ENCODE measurements at places on chromosomes 6 and 20.

DNA sequence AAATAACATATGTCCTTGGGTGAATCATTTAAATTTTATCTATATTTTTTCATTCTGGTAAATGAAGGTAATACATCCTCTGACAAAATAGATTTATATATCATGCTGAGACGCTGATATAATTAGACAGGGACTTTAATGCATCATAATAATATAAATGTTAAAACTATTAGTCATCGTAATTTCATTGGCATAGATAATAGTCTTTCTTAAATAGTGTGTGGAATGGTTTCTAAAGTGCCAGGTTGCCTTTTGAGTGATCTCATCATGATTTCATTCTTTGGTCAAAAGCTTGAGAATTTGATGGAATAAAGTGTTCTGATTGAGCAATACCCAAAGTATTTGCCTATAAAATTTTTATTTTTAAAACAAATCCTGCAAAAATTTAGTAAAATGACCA lies 43.2 kb upstream of the BMP5 start:
- DNase-seq: no peak

- no peak for DNase-seq
Observed at GRCh38 chr6:44730771-44731391, 343.4 kb downstream of the CDC5L start.

DNA sequence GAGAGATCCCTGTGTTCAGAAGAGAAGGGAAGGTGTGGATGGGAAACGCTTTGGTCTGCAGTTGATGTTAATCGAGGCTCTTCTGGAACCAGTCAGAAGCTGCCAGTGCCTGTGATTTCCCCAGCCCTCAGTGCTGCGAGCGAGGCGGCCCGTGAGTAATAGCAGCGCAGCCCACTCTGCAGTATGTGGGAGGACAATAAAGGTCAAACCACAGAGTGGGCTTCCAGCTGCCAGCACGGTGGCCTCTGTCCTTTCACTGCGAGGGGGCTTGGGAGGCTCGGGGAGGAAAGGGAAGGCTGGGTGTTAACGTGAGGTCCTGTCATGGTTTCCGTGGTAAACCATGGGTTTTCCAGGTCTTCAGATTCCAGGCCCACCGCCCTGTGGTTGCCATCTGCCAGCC lies 32.3 kb upstream of the TAGAP start:
- DNase-seq: no peak

GRCh38 chr6:1028723-1029122 lies 283.2 kb upstream of the FOXQ1 start:
- DNase-seq: no peak

- DNase-seq: no peak
Observed at GRCh38 chr20:33693741-33694638, 7.8 kb upstream of the E2F1 start.

DNA sequence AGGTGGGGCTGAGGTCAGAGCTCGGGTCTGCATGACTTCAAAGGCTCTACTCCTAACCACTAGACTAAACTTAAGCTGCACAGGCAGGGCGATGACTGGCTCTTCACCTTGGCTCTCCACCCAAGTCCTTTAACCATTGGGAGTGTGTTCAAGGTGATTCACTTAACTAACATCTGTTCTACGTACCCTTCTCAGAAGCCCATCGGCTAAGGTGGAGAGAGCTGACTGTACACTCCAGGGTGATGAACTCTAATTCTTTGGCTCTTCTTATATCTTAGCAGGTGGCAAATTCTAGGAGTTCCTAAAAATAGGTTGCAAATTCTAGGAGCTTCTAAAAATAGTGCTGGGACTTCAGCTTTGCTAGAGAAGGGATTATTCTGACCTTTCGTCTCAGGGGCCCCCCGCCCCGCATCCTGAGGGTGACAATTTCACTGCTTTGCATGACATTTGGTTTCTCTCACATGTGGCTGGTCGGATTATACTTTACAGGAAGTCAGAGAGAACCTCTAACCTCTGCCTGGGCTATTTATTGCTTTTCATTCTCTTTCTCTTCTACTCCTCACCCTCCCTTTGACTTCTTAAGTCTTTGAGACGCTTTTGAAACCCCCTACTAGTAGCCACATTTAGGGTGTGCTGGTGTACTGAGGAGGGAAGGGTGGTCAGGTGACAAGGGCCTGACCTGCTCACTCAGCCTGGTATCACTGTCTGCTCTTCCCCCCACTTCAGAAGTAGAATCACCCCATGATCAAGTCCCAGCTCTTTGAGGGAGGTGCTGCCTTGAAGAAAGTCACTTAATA lies 55.5 kb downstream of the PRDM1 start:
- DNase-seq: no peak

DNA sequence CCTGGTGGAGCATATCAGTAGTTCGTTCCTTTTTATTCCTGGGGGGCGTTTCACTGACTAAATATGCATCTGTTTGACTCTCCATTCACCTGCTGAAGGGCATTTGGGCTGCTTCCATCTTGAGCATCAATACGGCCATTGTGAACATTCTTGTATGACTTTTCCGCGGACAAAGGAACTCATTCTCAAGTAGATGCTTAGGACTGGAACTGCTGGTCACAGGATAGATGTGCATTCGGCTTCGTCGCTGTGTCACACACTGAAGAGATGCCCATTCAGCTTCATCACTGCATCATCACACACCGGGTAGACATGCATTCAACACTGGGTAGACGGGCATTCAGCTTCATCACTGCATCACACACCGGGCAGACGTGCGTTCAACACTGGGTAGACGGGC lies 95.3 kb downstream of the TAF4 start:
- no peak for DNase-seq

DNA sequence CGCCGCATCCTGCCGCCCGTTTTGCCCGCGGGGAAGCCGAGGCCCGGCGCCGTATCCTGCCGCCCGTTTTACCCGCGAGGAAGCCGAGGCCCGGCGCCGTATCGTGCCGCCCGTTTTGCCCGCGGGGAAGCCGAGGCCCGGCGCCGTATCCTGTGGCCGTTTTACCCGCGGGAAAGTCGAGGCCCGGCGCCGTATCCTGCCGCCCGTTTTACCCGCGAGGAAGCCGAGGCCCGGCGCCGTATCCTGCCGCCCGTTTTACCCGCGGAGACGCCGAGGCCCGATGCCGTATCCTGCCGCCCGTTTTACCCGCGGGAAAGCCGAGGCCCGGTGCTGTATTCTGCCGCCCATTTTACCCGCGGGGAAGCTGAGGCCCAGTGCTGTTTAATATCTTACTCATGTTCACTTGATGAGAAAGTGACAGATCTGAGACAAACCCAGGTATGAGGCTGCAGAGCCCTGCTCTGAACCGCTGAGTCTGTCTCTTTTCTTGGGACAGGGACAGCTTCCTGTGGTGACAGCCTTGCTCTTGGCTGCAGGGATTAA lies 129.4 kb downstream of the CDH26 start:
- no peak for DNase-seq

DNA sequence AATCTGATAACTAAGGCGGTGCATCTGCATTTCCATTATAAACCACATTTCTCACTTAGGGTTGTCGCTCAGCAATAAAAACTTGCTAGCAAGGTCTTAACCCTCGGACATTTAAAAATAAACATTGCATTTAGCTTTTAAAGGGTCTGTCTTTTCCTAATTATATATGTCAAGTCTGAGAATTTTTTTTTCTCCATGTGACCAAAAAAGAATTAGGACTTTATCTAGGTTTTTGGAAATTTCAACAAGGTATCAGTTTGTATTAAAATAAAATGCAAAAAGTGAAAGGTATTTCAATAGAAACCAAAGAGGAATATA lies 198.1 kb downstream of the FOXA2 start:
- no peak for DNase-seq

DNA sequence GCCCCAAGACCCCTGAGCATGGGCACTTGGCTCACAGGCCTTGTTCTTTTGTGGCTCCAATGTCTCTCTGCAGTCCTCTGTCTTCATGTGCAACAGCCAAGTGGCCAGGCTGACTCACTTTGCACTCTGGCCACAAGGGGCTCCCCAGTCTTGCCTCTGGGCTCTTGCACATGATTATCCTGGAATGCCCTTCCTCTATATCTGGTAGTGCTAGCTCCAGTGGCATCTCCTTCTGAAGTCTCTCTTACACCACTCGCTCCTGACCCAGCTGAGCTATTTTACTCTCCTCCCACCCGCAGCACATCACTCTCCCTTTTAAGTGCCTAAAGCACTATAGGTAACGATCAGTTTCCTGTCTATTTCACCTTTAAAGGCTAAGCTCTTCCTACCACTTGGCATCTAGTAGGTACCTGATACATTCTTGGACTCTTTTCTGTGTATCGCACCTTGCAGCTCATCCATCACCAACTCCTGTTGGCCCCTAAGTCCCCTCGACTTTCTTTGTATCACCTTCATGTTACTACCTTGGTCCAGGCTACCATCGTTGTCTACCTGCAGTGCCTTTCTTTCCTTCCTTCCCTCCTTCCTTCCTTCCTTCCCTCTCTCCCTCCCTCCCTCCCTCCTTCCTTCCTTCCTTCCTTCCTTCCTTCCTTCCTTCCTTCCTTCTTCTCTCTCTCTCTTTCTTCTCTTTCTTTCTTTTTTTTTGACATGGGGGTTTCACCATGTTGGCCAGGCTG lies 211.9 kb upstream of the RNF24 start:
- no peak for DNase-seq

DNA sequence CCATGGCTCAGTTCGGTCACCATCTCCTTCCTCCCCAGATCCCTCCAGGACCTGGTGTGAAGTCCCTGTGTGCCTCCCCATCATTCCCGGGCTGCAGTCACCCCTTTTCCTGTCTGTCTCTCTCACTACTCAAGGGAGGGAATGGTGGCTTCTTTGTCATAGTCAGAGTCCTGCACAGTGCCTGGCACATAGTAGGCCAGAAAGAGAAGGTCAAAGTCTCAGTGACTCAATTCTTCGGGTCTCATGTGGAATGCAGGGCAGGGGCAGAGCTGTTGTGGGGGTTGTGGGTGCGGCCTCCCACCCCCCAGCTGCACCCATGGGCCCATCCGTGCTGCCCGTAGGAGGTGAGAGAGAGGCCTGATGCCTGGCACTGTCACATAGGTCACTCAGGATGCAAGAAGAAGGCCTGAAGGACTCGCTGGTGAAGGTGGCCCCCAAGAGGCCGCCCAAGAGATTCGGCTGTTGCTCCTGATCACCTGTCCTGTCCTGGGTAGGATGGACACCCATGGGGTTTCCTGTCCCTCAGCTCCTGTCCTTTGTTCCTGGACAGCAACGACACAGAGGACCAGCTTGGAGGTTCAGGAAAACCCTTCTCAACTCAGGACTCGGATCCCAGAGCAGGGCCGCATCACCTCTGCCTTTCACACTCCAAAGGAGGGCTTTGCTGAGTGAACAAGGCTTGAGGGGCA lies 34.1 kb downstream of the RAB44 start:
- DNase-seq: no peak

- DNase-seq: no peak
Observed at GRCh38 chr6:56905378-56905777, 49.5 kb upstream of the BEND6 start.

DNA sequence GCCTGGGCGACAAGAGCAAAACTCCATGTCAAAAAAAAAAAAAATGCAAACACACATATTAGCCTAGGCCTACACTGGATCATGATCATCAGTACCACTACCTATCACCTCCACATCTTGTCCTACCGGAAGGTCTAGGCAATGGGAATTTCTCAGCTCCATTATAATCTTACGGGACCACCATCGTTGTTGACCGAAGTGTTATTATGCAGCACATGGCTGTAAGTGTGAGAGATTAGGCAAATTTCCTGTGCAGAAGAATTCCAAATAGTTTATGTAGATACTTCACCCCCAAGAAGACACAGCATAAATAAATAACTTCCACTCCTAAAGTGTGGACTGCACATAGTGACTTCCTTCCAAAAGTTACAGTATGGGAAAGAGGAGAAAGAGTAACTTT lies 16.8 kb upstream of the KIAA1755 start:
- no peak for DNase-seq

DNA sequence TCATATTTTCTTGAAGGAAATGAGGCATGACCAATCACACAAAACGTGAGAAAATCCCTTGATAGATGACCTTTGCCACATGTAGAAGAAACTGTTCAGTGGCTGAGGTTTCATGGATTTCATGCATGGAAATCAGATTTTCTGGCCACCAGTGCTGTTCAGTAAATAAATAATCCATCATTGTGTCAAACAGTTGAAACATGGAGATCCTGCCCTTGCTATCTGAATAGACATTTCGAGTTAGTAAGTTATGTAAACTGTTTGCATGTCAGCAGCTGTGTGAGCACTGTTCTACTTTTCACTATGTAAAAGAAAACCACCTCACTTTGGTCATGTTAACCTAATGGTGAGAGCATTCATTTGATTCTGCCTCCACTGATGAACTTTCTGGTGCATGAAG lies 793.9 kb upstream of the EPHA7 start:
- no peak for DNase-seq

DNA sequence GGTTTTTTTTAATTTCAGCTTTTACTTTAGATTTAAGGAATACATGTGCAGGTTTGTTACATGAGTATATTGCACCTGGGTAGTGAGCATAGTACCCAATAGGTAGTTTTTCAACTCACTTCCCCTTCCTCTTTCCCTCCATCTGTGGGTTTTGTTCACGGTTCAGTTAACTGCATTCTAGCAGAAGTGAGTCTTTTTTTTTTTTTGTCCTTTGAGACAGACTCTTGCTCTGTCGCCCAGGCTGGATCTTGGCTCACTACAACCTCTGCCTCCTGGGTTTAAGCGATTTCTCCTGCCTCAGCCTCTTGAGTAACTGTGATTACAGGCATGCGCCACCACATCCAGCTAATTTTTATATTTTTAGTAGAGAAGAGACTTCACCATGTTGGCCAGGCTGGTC lies 8.7 kb downstream of the UBR2 start:
- DNase-seq: peak; percentile 40

GRCh38 chr6:168132531-168133167 lies 53.6 kb upstream of the FRMD1 start:
- DNase-seq: no peak

DNA sequence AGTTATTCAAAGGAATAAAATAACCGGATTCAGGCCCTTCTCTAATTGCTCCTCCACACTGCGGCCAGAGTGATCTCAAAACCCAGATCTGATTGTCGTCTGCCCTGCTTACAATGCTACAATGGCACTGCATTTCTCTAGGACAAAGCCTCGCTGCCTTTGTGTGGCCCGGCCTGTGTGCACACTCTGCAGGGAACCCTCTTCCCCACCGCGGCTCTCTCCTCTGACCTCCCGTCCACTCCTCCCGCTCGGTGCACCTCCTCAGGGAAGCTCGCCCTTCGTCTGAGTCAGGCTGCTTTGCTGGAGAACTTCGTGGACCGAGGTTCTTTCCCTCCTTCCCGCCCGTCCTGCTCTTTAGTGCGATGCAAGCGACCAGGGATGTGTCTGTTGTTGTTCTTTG lies 101.6 kb upstream of the SNX9 start:
- no peak for DNase-seq

- no peak for DNase-seq
Observed at GRCh38 chr6:116966675-116967576, 89.9 kb downstream of the RFX6 start.

GRCh38 chr20:62896526-62896925 lies 29.8 kb downstream of the DIDO1 start:
- DNase-seq: no peak

GRCh38 chr6:88378639-88379038 lies 212.5 kb upstream of the CNR1 start:
- DNase-seq: no peak

GRCh38 chr20:4855097-4855496 lies 133.4 kb downstream of the PRND start:
- DNase-seq: no peak

- DNase-seq: no peak
Observed at GRCh38 chr6:128046033-128046432, 145.2 kb upstream of the THEMIS start.
